ENCODE measurements at places on chromosomes 1 and 21. TPM values are rescaled to one million over a fixed set of nuclear protein-coding genes. Genes with fewer than 3 reads are reported as not detected.

Gene CSF3R
- 3.1 TPM for polyA plus RNA-seq

DNA sequence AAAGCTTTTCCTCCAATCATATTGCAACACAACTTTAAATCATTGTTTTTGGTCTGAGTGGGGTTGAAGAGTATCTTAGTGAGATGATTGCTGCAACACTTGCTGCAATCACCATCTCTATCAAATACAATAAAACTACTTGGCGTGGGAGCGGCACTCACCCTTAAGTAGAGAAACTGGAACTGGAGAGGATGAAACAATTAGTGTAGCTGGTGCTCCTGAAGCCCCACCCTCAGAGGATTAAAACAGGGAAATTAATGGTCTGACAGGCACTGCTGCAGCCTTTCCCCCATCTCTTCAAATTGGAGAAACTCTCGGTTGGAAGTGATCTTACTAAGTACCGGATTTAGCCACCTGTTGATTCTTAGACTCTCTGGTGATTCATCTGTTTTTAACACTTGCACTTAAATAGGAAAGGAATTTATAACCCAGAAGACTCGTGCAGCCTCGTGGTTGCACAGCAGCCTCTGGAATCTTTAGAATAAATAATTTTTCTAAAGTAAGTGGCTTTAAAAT, 80.5 kb upstream of the KIF26B start:
- no peak overlapping the region for H3K27ac ChIP-seq
- H3K4me1 ChIP-seq: peaks cover 2% of the 10 kb centered on the region
- H3K36me3 ChIP-seq: peaks cover 4% of the 10 kb centered on the region
- no peak overlapping the region for H3K4me3 ChIP-seq

- H3K27me3 ChIP-seq: peaks cover 39% of the 10 kb centered on the region
- no peak overlapping the region for H3K4me3 ChIP-seq
- H3K4me1 ChIP-seq: peaks cover under 1% of the 10 kb centered on the region
- DNase-seq: no peak
Observed at GRCh38 chr1:47998396-47998990, 1.3 kb upstream of the TRABD2B start.

Gene AADACL4
- not detected for polyA plus RNA-seq

Gene TAS1R1
- polyA plus RNA-seq: 4.5 TPM

- H3K27me3 ChIP-seq: no peaks in the 10 kb centered on the region
- H3K36me3 ChIP-seq: no peaks in the 10 kb centered on the region
- H3K4me1 ChIP-seq: no peaks in the 10 kb centered on the region
- H3K27ac ChIP-seq: no peak overlapping the region
- DNase-seq: no peak
Observed at GRCh38 chr1:59452559-59452958, 155.7 kb downstream of the FGGY start.

Gene RAB3B
- 0.25 TPM for polyA plus RNA-seq

Gene NEK2
- 8.4 TPM for polyA plus RNA-seq

DNA sequence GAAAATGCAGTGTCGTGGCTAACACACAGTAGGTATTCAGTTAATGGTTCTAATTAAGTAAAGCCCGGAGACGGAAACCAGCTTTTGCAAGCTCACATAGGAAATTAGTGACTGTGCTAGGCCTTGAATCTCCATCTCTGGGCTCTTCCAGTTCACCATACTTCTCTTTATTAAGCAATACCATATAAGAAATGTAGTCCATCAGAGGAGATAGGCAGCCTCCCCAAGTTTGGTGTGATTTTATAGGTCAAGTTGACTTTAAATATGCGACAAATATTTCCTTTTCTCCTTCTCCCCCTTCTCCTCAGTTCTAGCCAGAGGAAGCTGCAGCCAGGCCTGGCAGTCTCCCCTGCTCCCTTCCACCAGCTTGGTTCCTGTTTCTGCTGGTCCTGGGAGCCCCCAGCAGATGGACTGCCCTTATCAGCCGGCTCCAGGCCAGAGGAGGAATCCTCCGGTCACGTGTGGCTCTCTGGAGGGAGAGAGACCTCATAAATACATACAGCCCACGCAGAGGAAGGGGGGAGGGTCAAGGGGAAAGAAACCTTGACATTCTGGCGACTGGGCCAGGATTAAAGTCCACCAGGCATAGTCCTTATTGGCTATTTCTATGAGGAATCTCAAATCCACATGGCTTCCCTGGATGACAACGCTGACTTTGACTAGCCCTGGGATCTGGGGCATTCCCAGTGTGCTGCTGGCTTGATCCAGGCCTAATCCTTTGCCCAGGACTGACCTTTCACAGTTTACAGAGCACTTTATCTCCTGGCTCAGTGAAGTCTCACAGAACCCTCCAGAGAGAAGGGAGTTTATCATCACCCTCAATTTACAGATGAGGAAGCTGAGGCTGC, 115.1 kb upstream of the JUN start:
- no peaks in the 10 kb centered on the region for H3K27me3 ChIP-seq
- DNase-seq: peak; percentile 73
- H3K36me3 ChIP-seq: no peaks in the 10 kb centered on the region

DNA sequence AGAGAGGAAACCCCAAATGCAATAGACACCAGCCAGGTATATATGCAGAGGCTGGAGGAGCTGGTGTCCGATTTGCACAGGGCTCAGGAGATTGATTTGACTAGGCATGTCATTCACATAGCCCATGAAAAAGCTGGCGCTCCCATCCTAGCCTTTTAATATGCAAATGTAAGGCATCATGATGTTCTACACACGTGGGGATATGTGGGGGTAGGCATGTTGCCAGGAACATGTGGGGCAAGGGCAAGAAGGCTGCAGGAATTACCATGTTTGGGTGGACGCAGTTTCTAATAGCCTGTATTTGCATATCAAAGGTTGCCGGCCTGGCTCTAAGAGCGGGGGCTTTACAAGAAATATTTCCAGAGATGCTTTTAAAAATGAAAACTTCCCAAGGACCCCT, 11.7 kb upstream of the SH3GLB1 start:
- H3K4me1 ChIP-seq: no peaks in the 10 kb centered on the region
- no peak overlapping the region for H3K4me3 ChIP-seq
- peaks cover 3% of the 10 kb centered on the region for H3K27me3 ChIP-seq
- DNase-seq: no peak

Gene KRTAP11-1
- not detected for polyA plus RNA-seq

DNA sequence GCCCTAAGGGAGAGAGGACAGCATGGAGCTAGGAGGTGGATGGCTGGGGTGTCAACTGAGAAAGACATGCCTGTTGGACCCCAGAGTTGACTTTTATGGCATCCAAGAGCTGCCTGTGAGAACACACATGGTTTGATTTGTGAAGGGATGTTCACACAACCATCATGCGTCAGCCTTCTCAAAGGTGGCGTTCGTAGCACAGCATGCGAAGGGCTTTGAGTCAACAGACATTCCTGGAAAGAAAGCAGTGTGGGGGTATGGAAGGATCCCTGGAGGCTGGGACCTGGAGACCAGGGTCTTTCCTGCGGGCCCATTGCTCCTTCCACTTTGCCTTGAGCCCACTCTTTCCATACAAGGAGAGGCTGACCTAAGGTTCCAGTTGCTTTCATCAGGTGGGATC, 6.4 kb upstream of the WNT3A start:
- peaks cover 52% of the 10 kb centered on the region for H3K27me3 ChIP-seq
- H3K4me1 ChIP-seq: no peaks in the 10 kb centered on the region
- no peaks in the 10 kb centered on the region for H3K36me3 ChIP-seq
- H3K27ac ChIP-seq: no peak overlapping the region

DNA sequence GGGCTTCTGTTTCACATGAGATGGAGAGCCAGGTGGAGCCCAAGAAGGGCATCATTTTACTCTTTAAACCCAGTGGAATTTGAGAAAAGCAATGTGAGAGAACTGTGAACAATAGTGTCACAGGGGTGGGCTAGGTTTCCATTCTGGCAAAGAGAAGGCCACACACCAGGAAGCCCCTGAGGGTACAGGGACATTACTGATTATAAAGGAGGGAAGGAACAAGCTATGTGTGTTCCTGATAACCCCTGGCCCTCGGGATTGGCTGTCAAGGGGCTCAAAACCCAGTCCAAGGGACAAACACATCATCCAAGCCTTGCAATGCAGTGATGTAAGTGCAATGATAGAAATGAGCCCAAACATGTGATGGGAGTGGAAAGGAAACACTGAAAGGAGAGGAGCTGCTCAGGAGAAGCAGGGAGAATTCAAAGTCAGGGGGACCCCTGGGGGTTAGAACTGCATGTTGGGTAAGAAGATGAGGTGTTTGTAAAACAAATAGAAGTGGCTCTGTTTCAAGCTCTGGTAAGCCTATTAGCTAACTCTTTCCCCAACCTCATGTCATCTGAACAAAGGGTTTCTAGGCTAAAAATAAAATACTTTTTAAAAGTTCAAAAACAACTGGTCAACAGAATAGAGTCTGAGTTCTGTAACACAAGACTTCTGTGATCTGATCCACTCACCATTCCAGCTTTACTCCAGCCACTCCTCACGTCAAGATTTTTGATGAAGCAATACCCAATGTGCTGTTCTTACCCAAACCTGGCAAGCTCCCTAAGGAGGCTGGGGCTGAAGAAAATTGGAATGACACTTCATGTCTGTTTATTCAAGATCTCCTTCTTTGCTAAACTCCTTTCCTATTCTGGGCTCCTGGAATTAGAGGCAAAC, 51.1 kb upstream of the IL12RB2 start:
- H3K27ac ChIP-seq: no peak overlapping the region
- H3K27me3 ChIP-seq: no peaks in the 10 kb centered on the region

DNA sequence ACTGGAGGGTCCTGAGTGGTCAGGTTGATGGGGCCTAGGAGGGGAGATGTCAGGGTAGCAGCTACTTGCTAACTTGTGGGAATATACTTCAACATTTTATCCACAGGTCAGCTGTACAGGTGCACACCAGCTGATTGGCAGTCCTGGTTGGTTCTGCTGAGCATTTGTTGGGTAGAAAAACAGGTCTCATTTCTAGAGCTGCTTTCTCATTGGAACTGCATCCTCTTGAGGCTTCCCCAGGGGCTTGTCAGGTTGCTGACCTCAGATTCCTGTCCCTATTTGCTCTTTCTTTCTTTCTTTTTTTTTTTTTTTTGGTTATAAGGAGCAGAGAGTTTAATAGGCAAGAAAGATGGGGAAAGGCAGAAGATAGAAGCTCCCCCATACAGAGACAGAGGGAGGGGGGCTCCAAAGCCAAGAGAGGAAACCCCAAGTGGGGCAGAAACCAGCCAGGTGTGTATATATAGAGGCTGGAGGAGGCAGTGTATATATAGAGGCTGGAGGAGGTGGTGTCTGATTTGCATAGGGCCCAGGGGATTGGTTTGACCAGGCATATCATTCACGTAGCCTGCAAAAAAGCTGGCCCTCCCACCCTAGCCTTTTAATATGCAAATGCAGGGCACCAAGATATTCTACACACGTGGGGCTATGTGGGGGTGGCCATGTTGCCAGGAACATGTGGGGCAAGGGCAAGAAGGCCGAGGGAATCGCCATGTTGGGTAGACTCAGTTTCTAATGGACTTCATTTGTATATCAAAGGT, 57.3 kb upstream of the STUM start:
- H3K4me1 ChIP-seq: peaks cover 11% of the 10 kb centered on the region
- no peaks in the 10 kb centered on the region for H3K36me3 ChIP-seq
- H3K27ac ChIP-seq: no peak overlapping the region
- peaks cover 3% of the 10 kb centered on the region for H3K27me3 ChIP-seq
- H3K4me3 ChIP-seq: no peak overlapping the region

Gene BEND5
- polyA plus RNA-seq: 8.0 TPM

DNA sequence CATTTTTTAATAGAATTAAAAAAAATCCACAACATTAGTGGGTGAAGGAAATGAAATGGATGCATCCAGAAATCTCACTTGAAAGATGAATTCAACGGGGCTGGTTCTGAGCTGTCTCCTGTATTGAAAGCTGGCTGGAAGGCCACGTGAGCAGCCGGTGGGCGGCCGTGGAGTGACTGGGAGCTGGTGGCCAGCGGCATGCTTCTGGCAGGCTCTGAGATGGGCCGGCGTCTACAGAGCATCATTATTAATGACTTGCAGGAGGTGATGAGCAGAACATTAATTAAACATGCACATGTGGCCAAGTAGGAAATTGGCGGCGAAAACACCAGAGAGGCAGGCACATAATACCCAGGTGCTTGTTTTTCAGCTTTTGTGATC, 115.6 kb upstream of the LMO4 start:
- H3K4me3 ChIP-seq: no peak overlapping the region
- H3K36me3 ChIP-seq: no peaks in the 10 kb centered on the region
- H3K27ac ChIP-seq: no peak overlapping the region
- no peak for DNase-seq
- H3K4me1 ChIP-seq: peaks cover 5% of the 10 kb centered on the region
- H3K27me3 ChIP-seq: no peaks in the 10 kb centered on the region

Gene ARID4B
- polyA plus RNA-seq: 22.8 TPM

DNA sequence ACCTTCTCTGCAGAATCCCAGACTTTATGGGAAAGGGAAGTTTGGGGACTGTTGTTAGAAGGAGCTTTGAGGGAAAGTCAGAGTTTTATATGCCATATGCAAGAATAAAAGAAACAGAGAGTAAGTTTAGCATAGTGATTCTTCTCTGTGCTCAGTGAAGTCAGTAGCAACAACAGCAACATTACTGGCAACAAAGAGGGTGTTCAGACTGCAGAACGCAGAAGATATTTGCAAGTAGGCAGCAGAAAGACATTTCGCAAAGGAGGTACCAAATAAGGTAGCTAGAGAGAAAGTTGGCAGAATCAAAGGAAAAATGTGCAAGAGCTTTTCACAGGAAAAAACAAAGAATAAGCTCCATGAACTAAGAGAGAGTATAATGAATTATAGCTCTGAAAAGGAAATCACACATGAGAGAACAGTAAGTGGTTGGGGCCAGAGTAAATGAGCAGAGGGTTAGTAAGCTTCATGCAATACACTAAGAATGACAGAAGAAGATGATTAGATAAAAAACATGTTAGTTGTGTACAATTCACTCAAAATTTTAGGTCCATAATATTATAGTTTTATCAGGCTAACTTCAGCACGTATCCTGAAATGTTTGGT, 98.1 kb downstream of the NEGR1 start:
- DNase-seq: no peak
- H3K4me3 ChIP-seq: no peak overlapping the region
- H3K36me3 ChIP-seq: no peaks in the 10 kb centered on the region

- H3K4me3 ChIP-seq: no peak overlapping the region
- no peaks in the 10 kb centered on the region for H3K27me3 ChIP-seq
- H3K36me3 ChIP-seq: no peaks in the 10 kb centered on the region
- H3K27ac ChIP-seq: no peak overlapping the region
- H3K4me1 ChIP-seq: no peaks in the 10 kb centered on the region
- DNase-seq: no peak
Observed at GRCh38 chr1:74222701-74223100, 12.5 kb upstream of the TNNI3K start.

All from muscle of leg (tissue), 16 donors.